ENCODE measurements at places on chromosomes 5 and 9.

GRCh38 chr5:138905541-138905940 lies 30.4 kb upstream of the LRRTM2 start:
- peak; percentile 8 for DNase-seq

- DNase-seq, result no peak
Observed at GRCh38 chr9:94577571-94577970, 16.1 kb downstream of the FBP2 start.

DNA sequence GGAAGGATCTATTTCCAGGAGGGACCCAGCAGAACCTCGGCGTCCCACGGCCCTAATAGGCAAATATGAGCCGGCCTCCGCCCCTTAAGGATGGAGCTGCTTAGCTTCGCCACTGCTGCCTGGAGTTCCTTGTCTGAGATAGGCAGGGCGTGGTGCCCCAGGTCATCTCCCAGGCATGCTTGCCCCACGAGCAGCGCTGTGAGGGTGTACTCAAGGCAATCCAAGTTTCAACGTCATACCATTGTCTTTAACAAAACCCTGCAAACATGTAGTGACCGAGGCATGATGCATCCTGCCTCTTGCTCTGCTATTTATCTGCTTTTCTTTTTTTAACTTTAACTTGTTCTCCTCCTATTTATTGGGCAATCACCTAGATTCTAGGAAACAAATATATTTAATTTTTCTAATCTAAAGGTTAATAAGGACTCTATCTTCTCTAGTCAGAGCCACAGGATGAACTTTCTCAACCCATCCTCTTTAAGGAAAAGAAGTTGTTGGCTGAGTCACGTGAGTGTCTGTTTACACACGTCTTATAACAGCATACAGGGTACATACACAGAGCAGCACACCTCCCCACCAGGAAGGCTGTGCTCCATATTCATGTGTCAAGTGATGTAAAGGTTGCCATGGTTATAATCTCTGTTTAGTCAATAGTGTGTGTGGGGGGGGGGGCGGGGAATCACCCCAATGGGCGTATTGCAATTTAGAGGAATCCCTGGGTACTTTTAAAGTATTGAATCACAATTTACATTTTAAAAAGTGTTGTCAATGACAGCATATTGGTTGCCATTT lies 27.3 kb upstream of the ZSWIM6 start:
- peak; percentile 51 for DNase-seq

DNA sequence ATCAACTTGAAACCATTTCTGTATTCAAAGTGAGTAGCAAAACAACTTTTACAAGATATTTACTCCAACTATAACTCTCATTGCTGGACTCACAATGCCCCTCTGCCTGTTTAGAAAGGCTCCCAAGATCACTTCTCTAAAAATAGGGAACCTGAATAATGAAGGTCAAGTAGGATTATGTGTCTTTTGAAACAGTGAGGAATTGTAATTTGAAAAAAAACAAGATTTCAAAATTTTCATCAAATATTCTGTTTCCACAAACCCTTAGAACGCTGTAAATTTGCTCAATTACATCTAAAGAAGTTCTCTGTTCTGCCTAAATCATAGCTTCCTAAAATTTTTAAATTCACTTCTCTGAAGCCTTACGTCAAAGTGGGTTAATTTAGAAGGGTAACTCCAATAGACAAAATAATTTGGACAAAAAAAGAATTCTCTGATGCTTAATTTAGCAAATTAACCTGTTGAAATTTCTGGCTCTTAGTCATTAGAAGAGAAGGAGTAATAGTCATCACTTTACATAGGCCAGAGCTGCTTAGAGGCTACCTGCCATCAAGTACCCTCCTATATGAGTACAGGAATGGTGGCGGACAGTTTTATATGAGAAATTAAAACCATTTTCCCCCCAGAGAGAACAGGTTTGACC lies 4.0 kb downstream of the ELL2 start:
- DNase-seq, result peak; percentile 48

GRCh38 chr5:167352801-167353200 lies 938.6 kb upstream of the WWC1 start:
- no peak for DNase-seq

DNA sequence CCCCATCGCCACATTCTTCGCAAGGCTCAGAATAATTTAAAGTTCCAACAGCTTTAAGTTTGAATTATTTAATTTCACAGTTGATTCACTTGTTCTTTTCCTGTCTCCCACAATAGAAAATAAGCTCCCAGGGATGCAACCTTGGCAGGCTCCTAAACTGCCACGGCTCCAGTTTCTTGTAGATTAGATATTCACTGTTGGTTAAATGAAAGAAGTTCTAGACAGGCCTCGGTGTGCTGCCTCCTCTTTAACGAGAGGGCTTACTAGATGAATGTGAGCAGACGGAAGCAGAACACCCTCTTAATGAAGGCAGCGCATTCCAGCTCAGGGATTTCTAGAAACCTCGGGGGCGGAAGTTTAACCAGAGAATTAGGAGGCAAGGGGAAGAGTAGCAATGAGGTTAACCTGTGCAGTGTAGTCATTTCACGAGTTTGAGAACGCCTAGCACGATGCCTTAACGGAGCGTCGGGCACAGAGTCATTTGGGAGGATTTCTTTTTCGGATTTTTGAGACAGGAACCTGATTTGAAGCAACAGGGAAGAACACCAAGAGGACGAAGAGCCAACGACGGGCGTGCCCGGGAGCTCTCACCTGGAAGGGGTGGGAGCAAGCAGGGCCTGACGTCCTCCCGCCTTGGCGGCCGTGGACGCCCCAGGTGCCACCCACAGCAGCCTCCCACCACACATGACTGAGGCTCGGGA lies 637 bp upstream of the SMC5 start:
- peak; percentile 61 for DNase-seq

- no peak for DNase-seq
Observed at GRCh38 chr9:6428940-6429889, 16.2 kb downstream of the UHRF2 start.

DNA sequence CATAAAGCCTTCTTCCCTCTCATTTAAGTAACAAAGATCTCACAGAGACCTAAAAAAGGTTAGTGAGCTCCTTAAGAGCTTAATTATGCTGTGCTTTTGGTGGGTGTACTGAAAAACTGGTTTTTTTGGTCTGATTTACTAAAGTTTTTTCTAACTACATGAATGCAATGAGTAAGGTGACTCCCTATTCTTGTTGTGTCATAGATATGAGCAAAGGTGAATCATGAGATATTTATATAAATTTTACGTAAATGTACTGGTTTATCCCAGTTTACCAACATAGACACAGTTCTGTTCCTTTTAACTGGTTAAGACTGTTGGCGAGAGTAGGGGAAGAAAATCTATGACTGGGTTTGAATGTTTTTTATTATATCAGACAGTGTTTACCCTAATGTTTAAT lies 250.5 kb downstream of the NR2F1-AS1 start:
- peak; percentile 68 for DNase-seq

DNA sequence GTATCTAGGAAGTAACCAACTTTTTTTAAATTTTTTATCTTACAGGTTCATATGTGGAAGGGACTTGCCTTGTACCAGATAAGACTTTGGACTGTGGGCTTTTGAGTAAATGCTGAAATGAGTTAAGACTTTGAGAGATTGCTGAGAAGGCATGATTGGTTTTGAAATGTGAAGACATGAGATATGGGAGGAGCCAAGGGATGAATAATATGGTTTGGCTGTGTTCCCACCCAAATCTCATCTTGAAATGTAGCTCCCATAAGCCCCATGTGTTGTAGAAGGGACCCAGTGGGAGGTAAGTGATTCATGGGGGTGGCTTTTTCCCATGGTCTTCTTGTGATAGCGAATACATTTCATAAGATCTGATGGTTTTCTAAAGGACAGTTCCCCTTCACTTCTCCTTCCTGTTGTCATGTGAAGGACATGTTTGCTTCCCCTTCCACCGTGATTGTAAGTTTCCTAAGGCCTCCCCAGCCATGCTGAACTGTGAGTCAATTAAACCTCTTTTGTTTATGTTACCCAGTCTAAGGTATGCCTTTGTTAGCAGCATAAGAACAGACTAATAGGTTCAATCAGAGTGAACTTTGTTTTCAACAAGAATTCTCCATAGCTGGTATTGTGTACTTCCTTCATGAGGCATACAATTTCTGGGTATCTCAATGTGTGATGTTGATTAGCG lies 535.6 kb upstream of the MEF2C start:
- DNase-seq, result no peak
